Kidney capillary endothelial cell (primary cell): ENCODE measurements at places on chromosomes 1 and 21.
A peak's percentile ranks its signal among the peaks of the same experiment; 100 is the strongest.

- DNase-seq, result no peak
Measured at GRCh38 chr1:155133799-155134281, 1.8 kb upstream of the SLC50A1 start.

DNA sequence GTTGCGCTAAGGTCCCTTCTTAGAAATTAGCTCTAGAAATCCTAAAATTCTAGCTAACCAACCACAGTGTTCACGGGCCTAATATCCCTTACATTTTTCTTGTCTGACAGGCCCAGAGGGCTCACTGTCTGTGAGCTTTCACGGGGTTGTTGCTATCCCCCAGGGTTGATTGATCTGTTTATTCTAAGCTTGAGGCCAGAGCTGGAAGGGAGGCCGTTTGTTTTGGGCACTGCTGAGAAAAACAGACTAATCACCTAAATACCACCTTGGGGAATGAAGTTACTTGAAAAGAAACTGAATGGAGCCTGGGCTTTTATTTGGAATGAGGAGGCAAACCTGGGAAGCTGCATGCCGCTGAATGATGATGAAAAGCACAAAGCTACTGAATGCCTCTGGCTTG is 162.4 kb downstream of the KIF26B start:
- no peak for DNase-seq

DNA sequence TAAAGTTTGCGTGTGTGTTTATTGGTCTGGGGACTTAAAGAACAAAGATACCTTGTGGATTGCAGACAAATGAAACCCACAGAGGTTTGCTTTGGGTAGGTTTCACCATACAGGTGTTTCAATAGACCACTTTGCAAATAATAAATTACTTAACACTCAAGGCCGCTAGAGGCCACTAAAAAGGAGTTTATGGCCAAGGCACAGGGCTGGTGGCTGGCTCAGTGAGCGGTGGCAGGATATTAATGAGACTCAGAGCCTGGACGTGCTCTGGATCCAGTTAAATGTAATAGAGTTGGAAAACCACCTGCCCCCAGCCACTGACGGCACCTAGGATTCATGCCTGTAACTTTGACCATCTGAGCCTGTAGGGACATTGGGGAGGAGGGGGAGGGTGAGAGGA is 44.5 kb downstream of the LRRC38 start:
- DNase-seq, result no peak

- no peak for DNase-seq
Measured at GRCh38 chr1:112676543-112676942, 2.1 kb downstream of the MOV10 start.

- DNase-seq, result no peak
Measured at GRCh38 chr1:29716306-29716705, 480.0 kb downstream of the PTPRU start.

DNA sequence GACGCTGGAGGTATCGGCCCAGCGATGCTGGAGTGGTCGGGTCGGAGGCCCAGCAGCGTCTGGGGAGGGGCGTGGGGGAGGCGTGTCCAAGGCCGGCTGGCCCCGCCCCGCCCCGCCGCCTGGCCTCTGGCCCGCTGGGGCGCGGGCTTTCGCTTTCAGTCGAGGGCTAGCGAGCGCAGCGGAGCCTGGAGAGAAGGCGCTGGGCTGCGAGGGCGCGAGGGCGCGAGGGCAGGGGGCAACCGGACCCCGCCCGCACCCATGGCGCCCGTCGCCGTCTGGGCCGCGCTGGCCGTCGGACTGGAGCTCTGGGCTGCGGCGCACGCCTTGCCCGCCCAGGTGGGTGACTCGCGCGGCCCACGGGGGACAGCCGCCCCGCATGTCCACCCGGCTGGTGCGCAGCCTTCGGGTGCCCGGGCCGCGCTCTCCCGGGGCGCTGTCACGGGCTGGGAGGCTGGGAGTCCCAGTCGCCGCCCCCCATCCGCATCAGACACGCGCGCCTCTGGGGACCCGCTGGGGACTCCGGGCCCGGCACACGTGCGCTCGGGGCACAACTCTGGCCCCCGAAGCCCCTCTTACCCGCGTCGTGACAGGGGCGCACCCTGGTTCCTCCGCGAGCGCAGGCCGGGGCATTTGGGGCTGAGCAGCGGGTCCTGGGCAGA is at the start of gene TNFRSF1B:
Gene TNFRSF1B (plus strand): TSS at position 158 of the 659 bp plus-strand sequence. CDS start 101 bp downstream, at position 259.
- DNase-seq, result no peak

DNA sequence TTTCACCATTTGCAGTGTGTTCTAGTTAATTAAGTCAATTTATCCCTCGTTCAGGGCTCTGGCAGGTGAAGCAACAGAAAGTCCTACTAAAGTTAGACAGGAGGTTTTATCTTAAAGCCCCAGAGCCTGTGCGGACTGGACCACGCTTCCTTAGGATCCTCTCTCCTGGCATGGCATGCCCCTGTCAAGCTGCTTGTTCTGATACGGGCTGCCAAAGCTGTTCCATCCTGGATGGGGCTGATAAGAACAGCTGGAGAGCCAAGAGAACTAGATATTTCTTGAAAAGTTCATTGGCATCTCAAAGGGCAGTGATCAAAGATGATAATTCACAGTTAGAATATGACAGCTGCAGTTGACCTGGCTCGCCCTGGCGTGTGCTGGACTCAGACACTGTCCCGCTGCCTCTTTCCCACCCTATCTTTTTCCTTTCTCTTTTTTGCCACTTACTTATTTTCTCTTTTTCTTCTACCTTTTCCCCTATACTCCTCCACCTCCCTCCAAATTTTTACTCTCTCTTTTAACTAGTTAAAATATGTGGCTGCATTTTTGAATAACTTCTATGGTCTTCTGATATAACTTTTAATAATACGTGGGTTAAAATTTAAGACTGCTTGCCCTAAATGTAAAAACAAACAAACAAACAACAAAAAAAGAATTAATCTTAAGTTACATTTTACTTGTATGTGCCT is 96.7 kb downstream of the ABCA4 start:
- no peak for DNase-seq

DNA sequence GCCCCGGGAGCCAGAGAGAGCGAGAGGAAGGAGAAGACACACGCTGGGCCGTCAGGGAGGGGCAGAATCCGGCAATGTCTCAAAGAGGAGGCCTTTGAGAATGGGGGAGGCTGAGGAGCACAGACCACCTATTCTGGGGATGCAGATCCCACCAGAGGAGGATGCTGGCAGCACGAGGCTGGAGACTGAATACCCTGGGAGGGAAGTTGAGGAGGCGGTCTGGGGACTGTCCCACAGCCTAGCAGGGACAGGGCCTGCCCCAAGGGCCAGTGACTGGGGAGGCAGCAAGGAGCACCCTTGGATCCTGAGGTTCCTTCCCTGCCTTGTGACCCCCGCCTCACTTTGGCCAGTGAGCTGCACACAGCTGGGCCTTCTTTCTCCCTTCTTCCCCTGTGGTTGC is 49.2 kb downstream of the SLC37A1 start:
- no peak for DNase-seq

DNA sequence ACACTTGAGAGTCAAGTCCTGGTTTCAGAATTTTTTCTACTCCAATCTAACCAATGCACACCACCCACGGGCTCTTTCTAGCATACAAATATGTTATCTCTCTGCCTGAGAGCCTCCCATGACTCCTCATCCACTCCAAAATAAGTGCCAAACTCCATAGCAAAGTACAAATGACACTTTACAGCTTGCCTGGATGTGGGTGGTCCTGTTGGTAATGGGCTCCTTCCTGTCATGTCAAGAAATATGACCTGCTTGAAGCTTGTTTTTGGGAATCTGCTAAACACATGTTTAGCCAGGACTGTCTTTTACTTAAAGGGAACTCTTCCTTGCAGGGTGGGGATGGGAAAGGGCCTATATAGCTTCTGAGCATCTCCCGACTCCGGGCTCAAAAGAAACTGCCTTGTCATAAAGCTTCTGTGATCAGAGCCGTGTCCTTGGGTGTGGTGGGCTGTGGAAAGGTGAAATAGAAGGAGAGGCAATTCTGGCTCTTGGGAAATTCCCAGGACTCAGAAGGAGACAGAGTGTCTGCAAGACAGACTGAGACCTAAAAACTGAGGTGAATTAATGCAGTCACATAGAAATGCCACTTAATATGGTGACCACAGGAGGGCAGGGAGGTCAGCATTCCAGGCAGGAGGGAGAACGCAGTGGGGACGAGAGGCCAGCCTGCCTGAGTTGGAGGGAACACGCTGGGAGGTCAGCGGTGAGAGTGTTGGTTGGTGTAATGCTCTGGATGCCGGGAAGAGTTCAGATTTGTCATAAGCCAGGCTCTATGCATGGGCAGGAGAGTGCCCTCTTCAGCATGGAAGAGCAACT is 6.1 kb upstream of the IGFN1 start:
- peak; percentile 49 for DNase-seq

DNA sequence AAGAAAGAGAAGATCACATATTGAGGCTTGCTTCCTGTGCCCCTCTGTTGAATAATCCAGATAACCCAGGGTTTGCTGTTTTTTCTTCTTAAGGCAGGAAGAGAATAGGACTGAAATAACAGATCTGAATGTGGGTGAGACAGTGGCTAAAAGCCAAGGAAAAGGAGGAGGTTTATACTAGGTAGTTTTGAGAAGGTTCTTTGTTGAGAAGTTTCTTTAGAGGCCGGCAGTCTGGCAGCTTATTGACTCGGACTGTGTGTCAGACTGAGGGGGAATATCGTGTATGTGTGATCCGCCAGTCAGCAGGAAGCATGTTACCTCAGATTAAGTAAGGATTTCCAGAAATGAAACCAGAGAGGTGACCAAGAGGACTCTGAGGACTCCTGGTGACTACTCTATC is 119.8 kb downstream of the PLA2G4A start:
- DNase-seq, result peak; percentile 17

- no peak for DNase-seq
Measured at GRCh38 chr1:3038571-3039181, 17.4 kb downstream of the ACTRT2 start.

DNA sequence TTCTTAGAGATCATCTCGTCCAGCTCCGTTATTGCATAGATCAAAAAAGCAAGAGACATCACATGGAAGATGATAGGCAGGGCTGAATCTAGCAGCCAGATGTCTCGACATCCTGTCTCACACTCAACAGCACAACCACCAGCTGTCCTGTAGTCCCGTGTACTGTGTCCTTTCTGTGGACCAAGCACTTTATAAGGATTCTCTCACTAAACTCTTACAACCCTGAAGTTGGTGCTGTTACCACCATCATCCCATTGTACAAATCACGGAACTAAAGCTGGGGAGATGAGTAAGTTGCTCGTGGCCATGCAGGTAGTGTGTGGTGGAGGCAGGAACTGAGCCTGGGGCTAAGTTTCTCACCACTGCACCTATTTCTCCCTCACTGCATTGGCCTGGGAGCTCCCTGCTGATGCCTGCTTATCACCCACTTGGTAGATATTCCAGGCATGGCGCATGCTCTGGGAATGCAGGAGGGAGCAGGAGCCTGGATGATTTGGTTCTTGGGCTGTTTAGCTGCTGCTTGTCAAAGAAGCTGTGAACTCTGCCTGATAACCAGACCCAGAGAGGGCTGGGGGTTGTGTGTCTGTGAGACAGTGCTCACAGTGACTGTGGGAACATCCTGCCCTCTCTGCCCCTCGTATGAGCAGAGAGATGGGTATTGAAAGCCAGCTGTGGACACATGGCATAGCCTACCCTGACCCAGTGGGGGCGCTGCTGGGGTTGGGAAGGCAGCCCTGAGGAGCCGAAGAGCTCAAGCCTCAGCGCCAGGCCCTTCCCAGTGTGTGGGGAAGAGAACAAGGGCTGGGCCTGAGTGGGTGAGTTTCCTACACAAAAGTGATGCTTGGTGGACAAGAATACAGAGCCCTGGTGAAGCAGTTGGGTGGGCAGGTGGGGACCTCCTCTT is 13.6 kb downstream of the PPFIA4 start:
- no peak for DNase-seq

DNA sequence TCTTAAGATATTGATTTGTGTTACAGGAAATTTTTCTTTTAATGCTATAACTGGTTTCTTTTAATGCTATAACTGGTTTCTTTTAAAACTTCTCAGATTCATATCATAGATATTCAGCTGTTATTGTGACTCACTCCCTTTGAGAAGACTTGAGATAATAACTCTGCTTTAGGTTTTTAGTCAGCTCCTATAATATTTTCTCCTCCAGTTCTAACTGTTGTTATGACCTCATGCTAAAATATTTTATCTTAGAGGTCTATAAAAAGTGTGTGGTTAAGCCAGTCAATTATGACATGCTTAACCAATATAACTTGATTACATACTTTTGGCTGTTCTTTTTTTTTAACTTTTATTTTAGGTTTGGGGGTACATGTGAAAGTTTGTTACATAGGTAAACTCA is 280.2 kb downstream of the PTGER3 start:
- DNase-seq, result no peak

DNA sequence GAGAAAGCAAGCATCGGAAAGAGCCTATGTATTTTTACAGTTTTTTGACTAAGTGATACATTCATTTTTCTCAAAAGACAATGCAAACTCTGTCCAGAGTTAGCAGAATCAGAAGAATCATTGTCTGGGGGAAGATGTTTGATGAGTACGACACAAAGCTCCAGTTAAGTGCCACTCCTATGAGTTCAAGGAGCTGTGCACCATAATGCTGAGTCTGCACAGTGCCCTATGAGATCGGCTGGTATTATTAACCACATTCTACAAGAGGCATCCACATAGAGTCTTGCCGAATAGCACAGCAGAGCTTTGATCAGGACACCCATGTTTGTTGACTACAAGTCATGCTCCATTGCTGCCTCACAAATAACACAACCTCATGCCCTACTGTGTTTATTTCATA is 54.9 kb upstream of the RAP1GAP start:
- no peak for DNase-seq

- DNase-seq, result no peak
Measured at GRCh38 chr1:27318136-27318535, 3.8 kb upstream of the TMEM222 start.

DNA sequence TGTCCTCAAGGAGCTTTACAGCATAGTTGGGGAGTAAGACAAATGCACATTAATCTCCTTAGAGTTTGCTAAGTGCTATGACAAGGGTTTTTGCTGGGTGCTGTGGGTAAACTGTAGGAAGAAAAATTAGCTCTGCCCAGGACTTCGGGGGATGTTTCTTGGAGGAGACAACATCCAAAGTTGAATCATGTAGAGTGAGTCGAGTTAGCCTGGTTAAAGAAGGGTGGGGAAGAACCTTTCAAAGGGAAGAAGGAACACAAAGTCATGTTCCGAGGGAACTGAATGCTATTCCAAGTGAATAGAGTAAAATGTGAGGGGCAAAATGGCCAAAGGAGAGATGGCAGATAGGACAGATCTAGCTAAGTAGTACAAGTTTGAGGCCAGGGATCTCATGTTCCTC is 17.1 kb downstream of the SPRTN start:
- DNase-seq, result no peak

- no peak for DNase-seq
Measured at GRCh38 chr1:32893198-32894018, 7.1 kb downstream of the HPCA start.

DNA sequence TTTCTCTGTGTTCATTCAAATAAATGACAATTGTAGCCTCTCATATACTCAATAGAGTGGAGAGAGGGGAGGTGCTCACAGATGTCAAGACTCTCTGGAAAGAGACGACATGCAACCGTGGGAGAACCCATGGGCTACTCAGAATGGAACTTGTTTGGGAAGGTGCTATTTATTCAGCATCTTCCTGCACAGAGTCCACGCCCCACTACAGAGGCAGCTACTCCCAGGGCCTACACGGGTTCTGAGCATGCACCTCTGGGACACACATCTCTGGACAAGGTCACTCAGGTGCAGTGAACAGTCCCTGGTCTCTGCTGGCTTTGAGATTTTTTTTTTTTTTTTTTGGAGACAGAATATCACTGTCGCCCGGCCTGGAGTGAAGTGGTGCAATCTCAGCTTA is 64.1 kb downstream of the NID1 start:
- DNase-seq, result no peak

GRCh38 chr1:6893388-6893787 is 108.1 kb downstream of the CAMTA1 start:
- DNase-seq, result no peak

- no peak for DNase-seq
Measured at GRCh38 chr1:181485287-181486097, 2.2 kb downstream of the CACNA1E start.

GRCh38 chr1:114540272-114540671 is 29.3 kb upstream of the TRIM33 start:
- no peak for DNase-seq
